ENCODE measurements at places on chromosomes 11 and 22.

- ATAC-seq: no peak
Observed at GRCh38 chr11:133794205-133794604, 51.1 kb downstream of the SPATA19 start.

GRCh38 chr11:124536520-124536919 lies 6.9 kb downstream of the OR8B12 start:
- ATAC-seq: no peak

DNA sequence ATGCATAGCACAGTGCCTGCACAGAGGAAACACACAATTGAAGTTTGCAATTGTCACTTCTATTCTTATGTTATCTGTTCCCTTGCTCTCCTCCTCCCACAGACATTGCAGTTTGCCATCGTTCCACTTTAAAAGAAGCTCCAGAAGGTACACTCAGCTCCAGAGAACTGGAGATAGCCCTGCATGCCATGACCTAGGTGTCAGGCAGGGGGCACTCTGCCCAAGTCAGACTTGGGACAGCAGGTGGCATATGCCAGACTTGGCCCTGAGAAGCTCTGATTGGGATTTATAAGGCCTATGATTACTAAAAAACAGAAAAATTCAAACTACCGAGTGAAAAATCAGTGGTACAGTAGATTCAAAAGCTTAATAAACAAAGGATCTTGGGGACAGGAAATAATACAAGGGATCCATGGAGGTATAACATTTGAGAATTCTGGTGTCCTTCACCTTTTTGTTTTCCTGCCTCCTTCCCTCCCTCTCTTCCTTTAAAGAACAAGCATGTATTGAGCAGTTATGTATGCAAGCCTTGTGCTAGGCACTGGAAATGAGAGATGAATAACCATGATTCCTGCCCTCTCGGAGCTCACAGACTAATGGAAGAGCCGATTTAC lies 40.0 kb downstream of the TENM4 start:
- no peak for ATAC-seq

GRCh38 chr11:6608011-6608410 lies 4.0 kb downstream of the TAF10 start:
- no peak for ATAC-seq

DNA sequence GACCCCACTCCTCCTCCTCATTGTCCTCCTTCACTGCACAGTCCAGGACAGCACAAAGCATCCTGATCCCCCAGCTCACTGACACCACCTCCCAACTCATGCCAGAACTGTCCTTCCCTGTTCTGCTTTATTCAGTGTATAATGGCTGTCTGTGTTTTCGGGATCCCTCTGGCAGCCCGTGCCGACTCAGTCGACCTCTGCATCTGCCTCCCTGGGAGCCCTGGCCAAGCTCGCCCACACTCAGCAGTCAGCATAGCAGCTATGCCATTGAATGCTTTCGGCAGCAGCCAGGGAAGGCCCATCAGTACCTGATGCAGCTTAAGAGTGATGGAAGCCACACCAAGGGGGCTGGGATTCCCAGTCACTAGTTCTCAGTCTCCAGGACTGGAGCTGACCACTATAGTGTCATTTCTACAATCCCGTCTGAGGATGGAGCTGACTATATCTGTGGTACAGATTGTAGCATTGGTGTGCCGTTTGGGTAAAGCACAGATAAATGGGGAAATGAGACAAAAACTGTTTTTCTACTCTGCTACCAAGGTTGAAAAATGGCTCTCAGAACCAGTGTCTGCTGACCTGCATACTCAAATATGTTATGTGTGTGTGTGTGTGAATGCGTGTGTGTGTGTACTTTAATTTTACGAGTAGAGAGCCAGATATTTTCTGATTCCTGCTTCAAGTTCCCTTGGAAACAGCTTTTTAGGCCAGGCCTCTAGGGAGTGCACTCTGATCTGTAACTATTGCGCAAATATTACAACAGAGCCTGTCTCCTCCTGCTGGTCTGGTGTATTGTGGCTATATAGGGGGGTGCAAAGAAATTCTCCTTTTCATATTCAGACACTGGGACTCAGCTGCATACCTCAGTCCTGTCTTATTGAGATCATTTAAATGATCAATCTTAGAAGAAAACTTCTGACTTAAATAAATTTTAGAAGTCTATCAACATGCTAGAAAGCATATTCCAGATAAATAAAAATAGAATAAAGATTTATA lies 78.8 kb upstream of the TOP3B start:
- ATAC-seq: no peak

DNA sequence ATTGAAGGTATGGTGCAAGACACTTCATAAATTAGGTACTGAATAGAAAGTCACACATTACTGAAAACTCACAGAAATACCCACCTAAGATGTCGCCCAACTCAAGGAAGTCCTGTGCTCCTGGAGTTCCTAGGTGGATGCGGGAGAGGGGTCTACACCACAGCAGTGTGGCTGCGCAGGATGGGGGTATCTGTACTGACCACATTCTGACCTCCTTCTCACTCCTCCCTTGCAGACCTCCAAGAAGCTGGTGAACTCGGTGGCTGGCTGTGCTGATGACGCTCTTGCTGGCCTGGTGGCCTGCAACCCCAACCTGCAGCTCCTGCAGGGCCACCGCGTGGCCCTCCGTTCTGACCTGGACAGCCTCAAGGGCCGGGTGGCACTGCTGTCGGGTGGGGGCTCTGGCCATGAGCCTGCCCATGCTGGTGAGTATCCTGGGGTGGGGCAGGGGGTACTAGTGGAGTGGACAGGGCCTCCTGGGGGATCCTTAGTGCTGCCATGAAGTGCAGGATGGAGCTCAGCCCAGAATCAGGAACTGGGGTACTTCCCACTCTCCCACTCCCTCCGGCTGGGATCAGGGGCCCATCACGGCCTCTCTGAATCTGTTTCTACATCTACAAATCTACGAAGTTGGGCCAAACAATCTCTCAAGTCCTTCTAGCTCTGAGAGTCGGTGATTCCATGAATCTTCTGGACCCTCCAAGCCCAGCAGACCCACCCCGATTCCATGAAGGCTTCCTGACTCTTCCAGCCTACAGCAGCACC lies 4.9 kb downstream of the TKFC start:
- ATAC-seq: no peak
